Testis (tissue), 5 donors: ENCODE measurements at places on chromosomes 1 and 21.

DNA sequence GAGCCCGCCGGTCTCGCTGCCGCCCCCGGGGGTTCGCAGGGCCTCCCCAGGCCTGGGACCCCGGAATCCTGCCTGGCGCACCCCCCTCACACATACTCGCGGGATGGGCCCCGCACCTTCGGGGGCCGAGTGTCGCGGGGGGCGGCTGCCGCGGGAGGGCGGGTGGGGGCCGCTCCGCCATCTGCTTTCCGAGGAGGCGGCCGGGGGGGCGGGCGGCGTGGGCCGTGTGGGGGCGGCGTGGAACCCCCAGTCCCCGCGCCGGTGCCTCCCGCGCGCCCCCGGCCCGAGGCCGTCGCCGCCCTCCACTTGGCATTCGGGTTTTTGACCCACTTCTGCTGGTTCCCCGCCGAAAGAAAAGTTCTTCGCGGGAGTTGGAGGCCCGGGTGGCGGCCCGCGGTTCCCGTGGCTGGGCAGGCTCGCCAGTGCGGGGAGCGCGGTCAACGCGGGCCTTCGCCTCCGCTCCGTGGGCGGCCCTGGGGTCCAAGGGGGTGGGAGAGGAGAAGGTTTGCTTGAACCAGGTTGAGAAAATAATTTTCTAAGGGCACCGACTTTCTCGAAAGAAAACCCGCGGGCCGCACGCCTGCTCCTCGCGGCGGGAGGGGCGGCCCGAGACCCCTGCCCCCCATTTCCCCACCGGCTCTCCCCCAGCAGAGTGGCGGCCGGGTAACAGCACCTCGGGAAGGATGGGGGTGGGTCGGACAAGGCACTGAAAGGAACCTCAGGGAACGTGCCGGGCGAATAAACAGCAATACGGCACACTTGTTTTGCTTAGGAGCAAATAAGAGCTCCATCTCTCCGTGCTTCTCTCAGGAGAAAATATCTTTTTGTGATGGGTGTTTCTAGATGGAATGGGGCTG is 1.6 kb downstream of the PHF13 start:
- DNase-seq, result no peak

GRCh38 chr1:6445062-6445763 is 20.6 kb downstream of the ESPN start:
- DNase-seq, result no peak

DNA sequence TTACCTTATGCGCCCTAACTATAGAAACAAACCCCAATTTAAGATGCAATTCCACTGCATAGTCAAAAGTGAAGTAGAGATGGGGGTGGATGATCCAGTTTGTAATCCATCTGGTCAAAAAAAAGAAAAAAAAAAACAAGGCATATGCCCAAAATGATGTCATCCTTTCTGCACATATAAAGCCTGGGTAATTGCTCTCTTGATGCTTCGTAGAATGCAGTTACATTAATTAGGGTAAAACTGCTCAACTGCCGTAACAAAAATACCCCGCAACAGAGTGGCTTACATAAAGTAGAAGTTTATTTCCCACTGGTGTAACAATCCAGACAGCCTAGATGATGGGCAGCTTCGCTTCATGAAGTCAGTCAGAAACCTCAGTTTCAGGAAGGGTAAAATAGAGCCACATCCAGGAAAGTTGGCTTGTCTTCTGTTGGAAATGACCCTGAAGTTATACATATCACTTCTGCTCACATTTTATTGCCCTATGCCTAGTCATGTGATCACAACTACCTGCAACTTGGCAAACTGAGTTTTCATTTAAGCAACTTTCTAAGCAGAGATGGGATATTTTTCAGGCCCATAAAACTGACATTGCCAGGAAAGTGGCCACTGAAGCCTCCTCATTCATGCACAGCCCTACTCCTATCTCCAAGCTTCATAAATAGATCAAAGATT is 221.7 kb downstream of the C1orf94 start:
- no peak for DNase-seq

- no peak for DNase-seq
These were observed 12.1 kb downstream of the NTMT2 start for GRCh38 chr1:170157820-170158219.

GRCh38 chr1:63730211-63730610 is 43.6 kb upstream of the ROR1 start:
- DNase-seq, result no peak
